H9 (cell line): ENCODE measurements at places on chromosomes 12 and 14. TPM values are rescaled to one million over a fixed set of nuclear protein-coding genes. Genes with fewer than 3 reads are reported as not detected.

CD4 gene
- 0.88 and 1.1 TPM in 2 replicates for total RNA-seq

TAS2R8 gene
- total RNA-seq, result not detected in 2 replicates

SPTB gene
- 2.3 and 3.1 TPM in 2 replicates for total RNA-seq

USP44 gene
- total RNA-seq, result 181 and 185 TPM in 2 replicates

- no peak for DNase-seq
Observed at GRCh38 chr12:106897981-106898901, 57.5 kb upstream of the TMEM263 start.

DNA sequence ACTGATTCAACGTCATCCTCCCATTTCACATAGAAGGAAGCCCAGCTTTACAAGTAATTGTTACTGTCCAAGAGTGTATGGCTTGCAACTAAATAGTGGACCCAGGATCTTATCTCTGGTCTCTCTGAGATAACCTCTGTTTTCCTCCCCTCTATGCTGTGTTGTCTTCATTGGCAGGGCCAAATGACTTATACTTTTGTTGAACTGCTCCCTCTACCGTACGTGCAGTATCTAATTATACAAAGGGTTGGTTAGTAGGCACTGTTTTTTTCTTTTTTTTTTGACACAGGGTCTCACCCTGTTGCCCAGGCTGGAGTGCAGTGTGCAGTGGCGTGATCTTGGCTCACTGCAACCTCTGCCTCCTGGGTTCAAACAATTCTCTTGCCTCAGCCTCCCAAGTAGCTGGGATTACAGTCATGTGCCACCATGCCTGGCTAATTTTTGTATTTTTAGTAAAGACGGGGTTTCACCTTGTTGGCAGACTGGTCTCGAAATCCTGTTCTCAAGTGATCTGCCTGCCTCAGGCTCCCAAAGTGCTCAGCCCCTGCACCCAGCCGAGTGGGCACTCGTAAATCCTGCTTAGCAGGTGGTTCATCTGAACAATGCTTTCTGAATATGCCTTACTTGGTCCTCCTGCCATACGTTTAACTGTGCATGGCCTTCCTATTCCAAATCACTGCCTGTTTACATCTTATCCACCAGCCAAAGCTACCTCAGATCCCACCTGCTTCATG is 162.1 kb downstream of the ADCK1 start:
- DNase-seq, result no peak

- DNase-seq, result no peak
Observed at GRCh38 chr12:129887101-129887500, 16.7 kb downstream of the TMEM132D start.

GRCh38 chr12:54294152-54294952 is 6.5 kb downstream of the NFE2 start:
- DNase-seq, result peak; percentile 79

- DNase-seq, result peak; percentile 49
Observed at GRCh38 chr12:11209113-11209512, 22.4 kb upstream of the TAS2R42 start.

DNA sequence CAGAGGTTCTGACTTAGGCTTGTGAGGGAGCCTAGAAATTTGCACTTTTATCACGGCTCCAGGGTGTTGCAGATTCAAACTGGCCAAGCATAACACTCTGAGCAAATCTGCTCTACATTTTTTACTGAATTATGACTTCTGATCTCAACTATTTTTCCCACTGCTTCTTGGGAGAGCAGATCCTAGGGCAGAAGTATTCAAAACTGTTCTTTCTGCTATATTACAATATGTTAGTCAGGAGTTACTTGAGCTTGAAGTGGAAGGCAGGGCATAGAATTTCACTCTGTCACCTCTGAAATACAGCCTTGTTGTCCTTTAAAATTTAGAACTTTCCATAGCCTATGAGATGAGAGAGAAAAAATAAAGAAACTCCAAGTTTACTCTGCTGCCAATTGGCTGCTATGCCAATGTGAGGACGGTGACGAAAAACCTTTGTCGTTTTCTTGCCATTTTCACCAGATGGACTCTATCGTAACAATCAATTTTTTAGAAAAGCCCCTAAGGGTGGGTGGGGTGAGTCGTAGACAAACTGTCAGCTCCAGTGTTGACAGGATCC is 16.4 kb upstream of the KERA start:
- no peak for DNase-seq

DNA sequence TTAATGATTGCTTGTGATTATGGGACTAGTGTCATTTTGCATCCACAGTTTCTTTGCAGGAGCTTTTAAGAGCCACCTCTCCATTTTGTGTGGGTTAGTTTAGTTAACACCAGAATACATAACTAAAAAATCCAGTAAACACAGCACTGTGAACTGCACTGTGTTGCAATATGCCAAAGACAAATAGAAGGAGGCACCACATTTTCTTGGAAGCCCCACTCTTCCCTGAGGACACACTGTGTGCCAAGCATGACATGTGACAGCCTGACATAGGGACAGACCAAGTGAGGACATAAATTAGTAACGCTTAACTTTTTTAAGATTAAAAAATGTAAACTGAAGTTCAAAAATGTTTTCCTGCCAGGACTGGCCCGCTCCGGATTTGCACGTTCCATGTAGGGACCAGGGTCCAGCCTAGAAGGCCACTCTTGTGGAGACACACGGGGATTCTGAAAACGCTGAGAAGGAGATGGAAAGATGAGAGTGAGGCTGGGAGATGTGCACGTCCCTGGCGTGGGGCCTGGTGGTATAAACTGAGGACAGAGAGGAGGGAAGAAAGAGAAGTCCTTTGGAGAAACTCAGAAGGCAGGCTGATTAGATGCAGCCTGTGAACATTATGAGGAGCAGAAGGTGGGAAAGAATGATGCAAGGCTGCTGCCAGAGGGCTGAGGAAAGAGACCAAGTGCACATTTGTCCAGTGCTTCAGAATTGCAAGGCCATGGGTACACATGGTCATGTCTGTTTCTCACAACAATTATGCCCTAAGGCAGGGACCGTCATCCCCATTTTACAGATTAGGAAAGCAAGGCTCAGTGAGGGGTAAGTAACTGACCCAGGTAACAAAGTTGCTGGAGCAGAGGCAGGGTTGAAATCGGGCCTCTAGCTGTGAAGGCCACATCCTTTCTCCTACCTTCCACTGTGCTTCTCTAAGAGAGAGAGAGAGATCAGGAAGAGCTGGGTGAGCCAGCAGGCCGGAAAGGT is 45.1 kb downstream of the ISCA2 start:
- no peak for DNase-seq

DNA sequence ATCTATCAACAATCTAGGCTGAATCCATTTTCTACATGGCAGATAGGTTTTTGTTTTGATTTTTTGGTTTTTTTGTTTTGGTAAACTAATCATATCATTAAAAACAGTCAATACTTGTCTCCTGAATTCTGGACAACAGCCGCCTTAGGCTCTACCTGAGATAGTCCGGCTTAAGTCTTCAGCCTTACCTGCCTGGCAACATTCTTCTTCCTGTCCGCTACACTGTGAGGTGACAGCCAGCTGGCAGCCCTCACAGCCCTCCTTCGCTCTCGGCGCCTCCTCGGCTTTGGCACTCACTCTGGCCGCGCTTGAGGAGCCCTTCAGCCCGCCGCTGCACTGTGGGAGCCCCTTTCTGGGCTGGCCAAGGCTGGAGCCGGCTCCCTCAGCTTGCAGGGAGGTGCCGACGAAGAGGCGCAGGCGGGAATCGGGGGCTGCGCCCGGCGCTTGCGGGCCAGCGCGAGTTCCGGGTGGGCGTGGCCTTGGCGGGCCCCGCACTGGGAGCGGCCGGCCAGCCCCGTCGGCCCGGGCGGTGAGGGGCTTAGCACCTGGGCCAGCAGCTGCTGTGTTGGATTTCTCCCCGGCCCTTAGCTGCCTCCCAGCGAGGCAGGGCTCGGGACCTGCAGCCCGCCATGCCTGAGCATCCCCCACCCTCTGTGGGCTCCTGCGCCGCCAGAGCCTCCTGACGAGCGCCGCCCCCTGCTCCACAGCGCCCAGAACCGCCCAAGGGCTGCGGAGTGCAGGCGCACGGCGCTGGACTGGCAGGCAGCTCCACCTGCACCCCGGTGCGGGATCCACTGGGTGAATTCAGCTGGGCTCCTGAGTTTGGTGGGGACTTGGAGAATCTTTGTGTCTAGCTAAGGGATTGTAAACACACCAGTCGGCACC is 49.0 kb downstream of the MDGA2 start:
- DNase-seq, result no peak

GRCh38 chr12:118463677-118464076 is 87.3 kb downstream of the SUDS3 start:
- DNase-seq, result no peak

GRCh38 chr14:94844593-94845152 is 74.8 kb upstream of the GSC start:
- DNase-seq, result no peak
